ENCODE measurements at places on chromosomes 11 and 22. TPM values are rescaled to one million over a fixed set of nuclear protein-coding genes. Genes with fewer than 3 reads are reported as not detected.

AIFM3 gene
- polyA plus RNA-seq = 0.11 TPM

VPREB1 gene
- polyA plus RNA-seq = not detected

TMEM218 gene
- 38.2 TPM for polyA plus RNA-seq

TMEM45B gene
- polyA plus RNA-seq = 0.08 TPM

DRICH1 gene
- 0.29 TPM for polyA plus RNA-seq

OR51B2 gene
- not detected for polyA plus RNA-seq

NAGA gene
- 62.7 TPM for polyA plus RNA-seq

DERL3 gene
- 4.1 TPM for polyA plus RNA-seq

OR52M1 gene
- polyA plus RNA-seq = not detected

IGLL1 gene
- polyA plus RNA-seq = not detected

CENPM gene
- polyA plus RNA-seq = 37.4 TPM

OR2AT4 gene
- polyA plus RNA-seq = not detected

RBMXL2 gene
- 0.25 TPM for polyA plus RNA-seq

OR4D10 gene
- not detected for polyA plus RNA-seq

SPON1 gene
- polyA plus RNA-seq = not detected

OR5D16 gene
- not detected for polyA plus RNA-seq

PDE2A gene
- polyA plus RNA-seq = 16.8 TPM

FAM83F gene
- not detected for polyA plus RNA-seq

C11orf87 gene
- not detected for polyA plus RNA-seq

UBQLNL gene
- 0.48 TPM for polyA plus RNA-seq

SUSD2 gene
- polyA plus RNA-seq = 0.26 TPM

PLAAT2 gene
- polyA plus RNA-seq = 0.40 TPM

PGA5 gene
- polyA plus RNA-seq = not detected

BTBD18 gene
- not detected for polyA plus RNA-seq

GLB1L2 gene
- 0.48 TPM for polyA plus RNA-seq

SCUBE2 gene
- polyA plus RNA-seq = 0.54 TPM

TRIM66 gene
- polyA plus RNA-seq = 5.5 TPM

MOGAT2 gene
- polyA plus RNA-seq = not detected

PRG3 gene
- not detected for polyA plus RNA-seq

CYB561A3 gene
- polyA plus RNA-seq = 103 TPM

DGCR2 gene
- 61.7 TPM for polyA plus RNA-seq

B3GAT1 gene
- polyA plus RNA-seq = not detected

OR52A1 gene
- not detected for polyA plus RNA-seq

NOL12 gene
- polyA plus RNA-seq = 22.0 TPM

RFPL2 gene
- polyA plus RNA-seq = not detected

ART5 gene
- polyA plus RNA-seq = not detected

ELFN2 gene
- polyA plus RNA-seq = 0.33 TPM

TMPRSS13 gene
- 0.22 TPM for polyA plus RNA-seq

KRTAP5-7 gene
- polyA plus RNA-seq = 0.08 TPM

OR52E1 gene
- polyA plus RNA-seq = not detected

TRIM34 gene
- 14.6 TPM for polyA plus RNA-seq

BLID gene
- 0.12 TPM for polyA plus RNA-seq

APOL1 gene
- polyA plus RNA-seq = 6.8 TPM

KRTAP5-1 gene
- not detected for polyA plus RNA-seq

NAALADL1 gene
- polyA plus RNA-seq = 13.9 TPM

CBLIF gene
- polyA plus RNA-seq = not detected

GPHA2 gene
- polyA plus RNA-seq = not detected

KCNJ1 gene
- not detected for polyA plus RNA-seq

CARD18 gene
- not detected for polyA plus RNA-seq

CNIH2 gene
- 0.46 TPM for polyA plus RNA-seq

CPT1A gene
- polyA plus RNA-seq = 20.1 TPM

RASGRP2 gene
- polyA plus RNA-seq = 1.2 TPM

EMID1 gene
- 0.56 TPM for polyA plus RNA-seq

CASP1 gene
- 1.4 TPM for polyA plus RNA-seq

BRSK2 gene
- 0.54 TPM for polyA plus RNA-seq

MS4A12 gene
- not detected for polyA plus RNA-seq

OR56A1 gene
- not detected for polyA plus RNA-seq

SEPTIN3 gene
- polyA plus RNA-seq = 0.08 TPM

HTATIP2 gene
- polyA plus RNA-seq = 37.2 TPM

Measured in endothelial cell of umbilical vein (primary cell).